ENCODE measurements at places on chromosomes 1 and 21. TPM values are rescaled to one million over a fixed set of nuclear protein-coding genes. Genes with fewer than 3 reads are reported as not detected.

LCE1D gene
- not detected for total RNA-seq

ATXN7L2 gene
- total RNA-seq: 7.8 TPM

CRYBG2 gene
- total RNA-seq: not detected

SMYD3 gene
- 34.4 TPM for total RNA-seq

NBPF3 gene
- 15.4 TPM for total RNA-seq

IL20 gene
- total RNA-seq: not detected

DNA sequence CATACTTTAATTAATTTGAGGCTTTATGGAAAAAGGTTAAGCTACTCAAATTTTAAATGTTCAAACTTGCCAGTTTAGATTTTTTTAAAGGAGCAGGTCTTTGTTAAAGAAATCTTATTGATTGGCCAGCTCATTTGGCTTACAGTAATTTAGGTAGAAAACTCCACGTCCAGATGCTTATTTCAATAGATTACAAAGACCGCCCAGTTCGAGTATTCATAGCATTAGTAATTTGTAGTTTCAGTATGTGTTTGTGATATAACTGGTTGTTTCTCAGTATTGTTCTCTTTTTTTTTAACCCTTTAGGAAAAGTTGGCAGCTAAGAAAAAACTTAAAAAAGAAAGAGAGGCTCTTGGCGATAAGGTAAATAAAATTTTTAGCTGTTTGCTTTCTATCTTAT lies 1.6 kb downstream of the RPF1 start:
- peaks cover 48% of the 10 kb centered on the region for H3K4me1 ChIP-seq
- peaks cover 2% of the 10 kb centered on the region for H3K27me3 ChIP-seq
- no peak overlapping the region for H3K27ac ChIP-seq
- H3K4me3 ChIP-seq: peak overlapping the region; percentile 100
- peaks cover 29% of the 10 kb centered on the region for H3K36me3 ChIP-seq

GRCh38 chr1:107019166-107019565 lies 37.3 kb upstream of the PRMT6 start:
- peak overlapping the region; percentile 23 for H3K4me3 ChIP-seq
- no peaks in the 10 kb centered on the region for H3K27me3 ChIP-seq
- H3K4me1 ChIP-seq: peaks cover 37% of the 10 kb centered on the region
- no peak overlapping the region for H3K27ac ChIP-seq

- peaks cover 48% of the 10 kb centered on the region for H3K4me1 ChIP-seq
- no peak for DNase-seq
- no peak overlapping the region for H3K4me3 ChIP-seq
- peaks cover 3% of the 10 kb centered on the region for H3K27me3 ChIP-seq
- no peaks in the 10 kb centered on the region for H3K36me3 ChIP-seq
Observed at GRCh38 chr1:37453647-37454046, 20.7 kb upstream of the ZC3H12A start.

- peak overlapping the region; percentile 63 for H3K27ac ChIP-seq
- H3K4me1 ChIP-seq: peaks cover 64% of the 10 kb centered on the region
- no peak overlapping the region for H3K4me3 ChIP-seq
- H3K36me3 ChIP-seq: no peaks in the 10 kb centered on the region
Observed at GRCh38 chr1:225772323-225772768, 5.3 kb upstream of the SRP9 start.

DNA sequence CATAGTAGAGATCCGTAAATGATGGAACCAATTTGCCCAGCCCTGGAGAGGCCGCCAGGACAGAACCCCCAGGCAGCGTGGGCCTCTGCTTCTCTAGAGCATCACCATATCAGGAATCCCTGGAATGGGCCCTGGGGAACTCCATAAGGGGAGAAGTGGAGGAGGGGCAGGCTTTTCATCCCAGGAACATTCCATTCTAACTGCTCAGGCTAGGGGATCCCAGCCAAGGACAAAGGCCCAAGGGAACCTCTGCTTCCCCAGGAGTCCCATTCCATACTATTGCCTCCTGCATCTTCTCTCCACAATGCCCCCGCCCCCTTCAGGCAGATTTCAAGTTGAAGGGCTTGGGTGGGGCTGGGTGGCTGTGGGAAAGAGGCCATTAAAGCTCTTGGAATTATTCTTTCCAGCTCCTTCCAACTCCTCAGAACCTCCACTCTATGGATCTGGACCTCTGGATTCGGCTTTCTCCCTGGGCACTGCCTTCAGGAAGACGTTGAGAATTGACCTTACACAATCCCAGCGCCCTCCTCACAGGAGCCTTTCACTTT lies 6.0 kb downstream of the TRNP1 start:
- peaks cover 43% of the 10 kb centered on the region for H3K36me3 ChIP-seq
- peak overlapping the region; percentile 97 for H3K27ac ChIP-seq
- H3K27me3 ChIP-seq: peaks cover 16% of the 10 kb centered on the region
- peak overlapping the region; percentile 94 for H3K4me3 ChIP-seq
- peak; percentile 98 for DNase-seq

- no peak overlapping the region for H3K27ac ChIP-seq
- peaks cover 21% of the 10 kb centered on the region for H3K27me3 ChIP-seq
- no peak overlapping the region for H3K4me3 ChIP-seq
- H3K36me3 ChIP-seq: no peaks in the 10 kb centered on the region
- DNase-seq: no peak
Observed at GRCh38 chr1:36122062-36123030, 2.7 kb downstream of the COL8A2 start.

DNA sequence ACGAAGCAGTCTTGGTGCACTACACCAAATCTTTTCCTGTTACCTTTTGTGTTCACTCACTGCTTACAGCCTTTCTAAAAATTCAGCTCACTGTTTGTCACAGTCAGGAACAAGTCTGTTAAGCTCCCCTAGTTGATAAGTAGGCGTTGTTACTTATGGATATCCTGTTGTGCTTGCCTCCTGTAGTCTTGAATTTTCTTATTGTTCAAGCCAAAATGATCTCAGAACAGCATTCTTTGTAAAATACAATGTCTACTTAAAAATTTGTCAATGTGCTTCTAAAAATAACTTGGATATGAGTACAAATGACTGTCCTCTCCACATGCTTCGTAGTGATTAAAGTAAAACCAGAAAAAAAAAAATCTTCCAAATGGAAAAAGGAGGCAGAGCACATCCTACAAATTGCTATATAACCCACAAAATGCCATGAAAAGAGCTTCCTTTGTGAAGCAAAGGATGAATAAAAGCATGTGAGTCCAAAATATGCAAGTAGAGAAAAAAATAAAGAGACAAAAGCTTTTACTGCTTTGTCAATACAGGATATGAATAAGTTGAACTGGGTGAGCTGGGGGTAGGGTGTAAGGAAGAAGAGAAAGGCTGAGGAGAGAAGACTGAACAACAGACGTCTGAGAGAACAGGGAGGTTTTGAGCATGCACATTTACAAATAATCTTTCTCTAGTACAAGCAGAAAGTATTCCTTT lies 228.9 kb upstream of the ADGRL4 start:
- H3K36me3 ChIP-seq: peaks cover 13% of the 10 kb centered on the region
- DNase-seq: no peak
- H3K27ac ChIP-seq: peak overlapping the region; percentile 63
- peak overlapping the region; percentile 68 for H3K4me3 ChIP-seq
- H3K27me3 ChIP-seq: no peaks in the 10 kb centered on the region
- peaks cover 24% of the 10 kb centered on the region for H3K4me1 ChIP-seq

DNA sequence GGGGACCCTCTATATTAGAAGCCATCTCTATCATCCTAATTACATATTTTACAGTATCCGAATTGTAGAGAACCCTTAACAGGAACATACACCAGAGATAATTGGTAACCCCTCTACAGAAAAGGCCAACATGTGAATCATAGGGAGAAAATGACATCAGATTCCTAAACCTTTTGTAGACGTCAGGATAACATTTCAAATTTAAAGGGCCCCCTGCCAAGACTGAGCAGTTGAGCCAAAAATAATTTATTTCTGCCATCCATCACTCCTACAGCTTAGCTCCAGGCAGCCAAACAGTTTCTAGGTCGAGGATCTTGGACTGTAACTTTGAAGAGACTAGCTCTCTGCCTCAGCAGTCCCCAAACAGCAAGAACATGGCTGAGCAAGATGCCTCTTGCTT lies 21.2 kb downstream of the ZNF697 start:
- H3K4me1 ChIP-seq: peaks cover 42% of the 10 kb centered on the region
- H3K4me3 ChIP-seq: peak overlapping the region; percentile 17
- H3K36me3 ChIP-seq: peaks cover 27% of the 10 kb centered on the region
- H3K27ac ChIP-seq: peak overlapping the region; percentile 62
- DNase-seq: peak; percentile 35
- H3K27me3 ChIP-seq: no peaks in the 10 kb centered on the region

DNA sequence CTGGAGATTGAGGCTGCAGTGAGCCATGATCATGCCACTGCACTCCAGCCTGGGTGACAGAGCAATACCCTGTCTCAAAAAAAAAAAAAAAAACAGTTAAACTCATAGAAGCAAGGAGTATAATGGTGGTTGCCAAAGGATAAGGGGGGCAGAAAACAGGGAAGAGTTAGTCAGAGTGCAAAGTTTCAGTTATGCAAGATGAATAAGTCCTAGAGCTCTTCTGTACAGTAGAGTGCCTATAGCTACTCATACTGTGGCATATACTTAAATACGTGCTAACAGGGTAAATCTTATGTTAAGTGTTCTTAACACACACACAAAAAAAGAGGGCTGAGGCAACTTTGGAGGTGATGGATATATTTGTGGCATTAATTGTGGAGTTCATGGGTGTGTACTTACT lies 75.6 kb upstream of the COA6 start:
- H3K27me3 ChIP-seq: no peaks in the 10 kb centered on the region
- no peaks in the 10 kb centered on the region for H3K4me1 ChIP-seq
- no peak overlapping the region for H3K4me3 ChIP-seq
- DNase-seq: no peak
- H3K27ac ChIP-seq: no peak overlapping the region
- no peaks in the 10 kb centered on the region for H3K36me3 ChIP-seq

- peaks cover 4% of the 10 kb centered on the region for H3K27me3 ChIP-seq
- H3K27ac ChIP-seq: no peak overlapping the region
- H3K4me3 ChIP-seq: no peak overlapping the region
- DNase-seq: no peak
- no peaks in the 10 kb centered on the region for H3K36me3 ChIP-seq
Observed at GRCh38 chr1:79457562-79458224, 451.2 kb upstream of the ADGRL4 start.

Measured in HFFc6 (cell line).